Stimulated activated CD4-positive, alpha-beta T cell treated with anti-CD3 and anti-CD28 coated beads, TNF-alpha, amount 100 ng/mL, for 24 hours (primary cell): ENCODE measurements at places on chromosomes 1 and 21.
A peak's percentile ranks its signal among the peaks of the same experiment; 100 is the strongest.

- no peak for DNase-seq
Observed at GRCh38 chr1:107264561-107264960, 123.7 kb downstream of the NTNG1 start.

DNA sequence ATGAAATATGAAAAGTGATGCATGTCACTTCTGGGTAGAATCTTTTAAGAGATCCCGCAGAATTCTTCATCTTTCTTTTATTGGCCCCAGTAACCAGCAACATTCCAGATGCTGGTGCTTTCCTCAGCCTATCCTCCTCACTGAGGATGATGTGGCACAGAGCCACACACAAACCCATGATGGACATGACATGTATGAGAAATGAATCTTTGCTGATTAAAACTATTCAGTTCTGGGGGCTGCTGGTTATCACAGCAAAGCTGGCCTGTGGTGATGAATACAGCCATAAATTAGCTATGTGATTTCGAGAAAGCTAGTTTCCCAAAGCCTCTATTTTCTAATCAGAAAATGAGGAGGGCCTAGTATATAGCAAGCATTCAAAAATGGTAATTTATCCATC is 8.3 kb upstream of the ERICH3 start:
- no peak for DNase-seq

DNA sequence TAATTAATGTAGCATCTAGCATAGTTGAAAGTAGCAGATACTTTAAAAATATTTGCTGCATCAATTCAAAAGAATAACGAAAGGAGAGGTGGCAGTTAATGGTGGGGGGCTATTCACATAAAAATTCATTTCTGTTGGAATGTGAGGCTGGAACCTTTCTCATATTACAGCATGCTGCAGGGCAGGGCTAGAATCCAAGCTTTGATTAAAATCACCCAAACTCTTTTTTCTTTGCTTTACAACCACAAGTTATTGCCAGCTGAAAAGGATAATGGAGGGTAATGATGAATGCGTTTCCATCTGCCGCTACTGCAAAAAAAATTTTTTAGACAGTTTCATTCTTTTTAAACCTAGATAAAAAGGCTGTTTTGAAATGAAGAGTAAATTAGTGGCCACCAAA is 9.8 kb downstream of the DISP1 start:
- DNase-seq, result no peak

GRCh38 chr1:78678324-78678723 is 28.7 kb downstream of the IFI44 start:
- DNase-seq, result no peak

DNA sequence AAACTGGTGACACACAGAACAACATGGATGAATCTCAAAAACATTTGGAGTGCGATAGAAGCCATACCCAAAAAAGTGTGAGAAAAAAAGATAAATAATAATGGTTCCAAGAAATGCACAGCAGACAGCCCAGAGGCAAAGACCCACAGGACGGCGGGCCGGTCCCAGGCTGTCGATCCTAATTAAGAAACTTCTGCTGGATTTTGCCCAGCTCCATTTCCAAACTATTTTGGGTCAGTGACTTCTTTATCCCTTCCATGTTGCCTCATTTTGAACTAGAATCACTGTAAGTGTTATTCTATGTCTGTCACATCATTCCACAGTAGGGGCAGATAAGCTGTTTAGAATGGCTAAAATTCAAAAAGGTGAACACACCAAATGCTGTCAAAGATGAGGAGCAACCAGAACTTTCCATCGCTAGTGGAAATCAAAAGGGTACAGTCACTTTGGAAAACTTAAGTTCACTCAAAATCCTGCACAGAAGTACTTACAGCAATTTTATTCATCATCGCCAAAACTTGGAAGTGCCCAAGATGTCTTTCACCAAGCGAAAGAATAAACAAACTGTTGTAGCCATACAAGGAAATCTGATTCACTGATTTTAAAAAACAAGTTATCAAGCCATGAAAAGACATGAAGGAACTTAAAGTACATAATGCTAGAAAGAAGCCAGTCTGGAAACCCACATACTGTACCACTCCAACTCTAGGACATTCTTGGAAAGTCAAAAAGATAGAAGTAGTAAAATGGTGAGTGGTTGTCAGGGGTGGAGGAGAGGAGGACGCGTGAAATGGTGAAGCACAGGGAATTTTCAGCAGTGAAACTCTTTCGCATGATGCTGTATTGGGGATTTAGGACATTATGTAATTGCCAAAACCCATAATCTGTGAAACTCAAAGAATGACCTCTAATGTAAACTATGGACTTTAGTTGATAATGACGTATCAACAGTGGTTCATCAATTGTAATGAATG is 7.5 kb downstream of the NBPF1 start:
- DNase-seq, result no peak

DNA sequence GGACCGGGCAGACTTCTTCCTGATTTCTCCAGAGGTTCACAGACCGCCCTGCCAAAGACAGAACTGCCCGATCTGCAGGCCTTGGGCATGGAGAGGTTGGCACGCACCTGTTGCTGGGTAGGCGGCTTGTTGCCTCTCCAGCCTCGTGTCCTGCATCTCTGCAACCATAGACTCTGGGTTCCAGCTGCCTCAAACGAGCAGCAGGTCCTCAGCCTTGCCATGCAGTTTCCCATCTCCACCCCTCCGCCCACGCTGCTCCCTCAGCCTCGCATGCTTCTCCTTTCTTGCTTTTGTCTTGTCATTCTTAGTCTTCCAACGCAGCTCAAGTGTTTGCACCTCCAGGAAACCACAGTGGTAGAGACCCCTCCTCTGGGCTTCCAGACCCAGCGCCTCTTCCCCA is 126.2 kb downstream of the LACTBL1 start:
- DNase-seq, result no peak

GRCh38 chr1:225933072-225933471 is 7.9 kb downstream of the LEFTY2 start:
- DNase-seq, result no peak

GRCh38 chr1:6638226-6638625 is 13.6 kb downstream of the THAP3 start:
- DNase-seq, result no peak

GRCh38 chr1:212010004-212010403 is 25.4 kb downstream of the INTS7 start:
- DNase-seq, result no peak

GRCh38 chr21:32256873-32257620 is 21.8 kb downstream of the MIS18A start:
- DNase-seq, result no peak

DNA sequence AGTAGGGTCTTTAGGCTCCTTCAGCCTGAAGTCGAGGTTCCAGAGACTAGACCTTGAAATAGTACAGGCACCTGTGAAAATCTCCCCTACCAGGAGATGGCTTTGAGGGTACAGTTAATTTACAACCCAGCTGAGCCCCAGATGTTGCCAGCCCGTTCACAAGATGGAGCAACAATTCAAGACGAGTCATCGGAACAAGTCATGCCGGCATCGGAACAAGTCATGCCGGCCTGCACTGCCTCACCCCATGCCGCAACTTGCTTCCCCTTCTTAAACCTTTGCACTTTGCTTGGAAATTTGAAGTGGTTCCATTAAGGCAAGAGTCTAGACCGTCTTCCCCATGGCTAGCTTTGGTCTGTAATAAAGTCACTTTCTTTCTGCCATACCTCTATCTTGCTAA is 16.0 kb downstream of the HHAT start:
- no peak for DNase-seq

DNA sequence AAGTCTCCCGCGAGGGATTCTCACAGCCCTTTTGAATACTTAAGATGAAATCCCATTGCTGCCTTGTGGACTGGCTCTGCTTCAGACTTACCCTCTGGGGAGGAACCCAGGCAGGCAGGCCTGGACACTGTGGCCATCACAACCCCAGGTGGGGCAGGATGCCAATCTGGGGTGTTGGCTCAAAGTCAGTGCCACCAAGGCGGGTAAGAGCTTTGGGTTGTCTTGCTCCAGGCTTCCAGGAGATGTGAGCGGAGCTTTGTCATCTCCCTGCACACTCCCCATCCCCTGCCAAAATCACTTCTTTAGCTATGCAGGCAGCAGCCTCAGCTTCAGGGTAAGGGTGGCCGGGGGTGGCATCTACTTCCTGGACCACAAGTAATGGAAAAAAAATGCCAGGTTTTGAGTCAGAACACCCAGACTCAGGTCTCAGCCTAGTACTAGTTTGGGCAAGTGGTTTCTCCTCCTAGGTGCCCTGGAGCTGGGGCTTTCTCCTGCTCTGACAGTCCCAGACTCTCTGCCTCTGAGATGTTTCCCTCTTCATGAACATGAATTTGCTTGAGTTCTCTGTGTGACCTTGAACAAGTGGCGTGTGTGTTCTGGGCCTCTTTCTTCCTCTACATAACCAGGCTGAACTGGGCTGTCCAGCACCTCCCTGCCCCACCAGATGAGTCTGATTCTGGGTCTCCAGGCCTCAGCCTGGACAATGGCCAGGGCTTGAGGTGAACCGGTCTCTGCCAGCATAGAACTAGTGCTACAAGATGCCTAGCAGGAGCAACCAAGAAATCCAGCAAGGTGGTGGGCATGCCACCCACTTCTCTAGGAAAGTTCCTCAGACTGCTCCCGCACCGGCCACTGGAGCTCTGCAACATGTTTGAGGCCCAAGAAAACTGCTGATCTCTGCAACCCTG is 65.4 kb downstream of the VWA5B1 start:
- DNase-seq, result no peak

- DNase-seq, result no peak
Observed at GRCh38 chr1:11157394-11157793, 31.8 kb upstream of the ANGPTL7 start.

DNA sequence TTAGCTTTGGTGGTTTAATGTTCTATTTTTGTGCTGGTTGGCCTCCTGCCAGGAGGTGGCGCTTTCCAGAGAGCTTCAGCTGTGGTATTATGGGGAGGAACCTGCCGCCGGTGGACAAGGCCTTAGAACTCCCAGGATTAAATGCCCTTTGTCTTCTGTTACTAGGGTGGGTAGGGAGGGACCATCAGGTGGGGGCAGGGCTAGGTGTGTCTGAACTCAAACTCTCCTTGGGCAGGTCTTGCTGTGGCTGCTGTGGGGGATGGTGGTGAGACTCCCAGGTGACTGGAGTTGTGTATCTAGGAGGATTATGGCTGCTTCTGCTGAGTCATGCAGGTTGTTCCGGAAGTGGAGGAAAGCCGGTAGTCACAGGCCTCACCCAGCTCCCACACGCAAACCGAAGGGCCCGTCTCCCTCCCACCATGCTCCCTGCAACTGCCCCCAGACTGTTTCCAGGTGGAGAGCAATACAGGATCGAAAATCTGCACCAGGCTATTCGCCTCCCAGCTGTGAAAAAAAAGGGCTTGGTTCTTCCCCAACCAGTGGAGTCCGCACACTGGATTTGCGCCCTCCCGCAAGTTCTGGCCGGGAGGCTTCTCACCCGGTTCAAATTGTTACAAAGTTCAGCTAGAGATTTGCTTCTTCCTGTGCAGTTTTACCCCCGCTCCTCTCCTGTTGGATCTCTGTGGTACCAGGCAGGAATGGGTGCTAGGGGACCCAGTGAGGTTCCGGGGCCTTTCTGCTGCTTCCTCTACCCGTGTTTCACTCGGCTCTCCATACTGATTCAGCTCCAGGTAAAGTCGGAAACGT is 220.5 kb downstream of the CENPF start:
- DNase-seq, result no peak

GRCh38 chr1:32128964-32129363 is 21.1 kb downstream of the KPNA6 start:
- DNase-seq, result no peak

GRCh38 chr1:156547982-156548381 is 24.4 kb downstream of the IQGAP3 start:
- no peak for DNase-seq

DNA sequence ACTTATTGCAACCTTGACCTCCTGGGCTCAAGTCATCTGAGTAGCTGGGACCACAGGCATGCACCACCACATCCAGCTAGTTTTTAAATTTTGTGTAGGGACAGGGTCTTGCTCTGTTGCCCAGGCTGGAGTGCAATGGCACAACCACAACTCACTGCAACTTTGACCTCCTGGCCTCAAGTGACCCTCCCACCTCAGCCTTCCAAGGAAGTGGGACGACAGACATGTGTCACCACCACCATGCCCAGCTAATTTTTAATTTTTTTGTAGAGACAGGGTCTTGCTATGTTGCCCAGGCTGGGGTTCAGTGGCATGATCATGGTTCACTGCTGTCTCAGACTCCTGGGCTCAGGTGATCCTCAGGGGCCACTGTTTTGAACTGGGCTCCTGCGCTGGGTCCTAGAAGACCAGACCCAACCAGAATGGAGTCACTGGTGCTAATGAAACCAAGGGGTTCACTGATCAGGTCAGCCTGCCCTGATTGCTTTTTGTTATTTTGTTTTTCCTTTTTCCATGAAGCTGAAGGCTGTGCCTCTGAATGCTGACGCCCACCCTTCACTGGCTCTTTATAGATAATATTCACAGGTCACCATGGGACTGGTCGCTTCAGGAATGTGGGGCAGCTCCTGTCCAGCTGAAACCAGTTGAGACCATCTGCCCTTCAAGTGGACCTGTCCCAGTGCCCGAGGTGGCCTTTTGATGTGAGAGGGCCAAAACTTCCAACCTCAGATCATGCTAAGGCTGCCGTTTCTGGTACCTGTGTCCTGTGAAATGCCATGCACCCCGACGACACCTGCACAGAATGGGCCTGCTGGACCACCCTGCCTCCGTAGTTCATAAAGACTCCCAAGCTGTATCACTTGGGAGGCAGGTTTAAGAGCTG is 4.9 kb downstream of the TRIM17 start:
- no peak for DNase-seq

GRCh38 chr1:246107516-246108277 is 399.4 kb downstream of the SMYD3 start:
- DNase-seq, result no peak

- DNase-seq, result no peak
Observed at GRCh38 chr1:96698342-96698983, 23.1 kb upstream of the PTBP2 start.

DNA sequence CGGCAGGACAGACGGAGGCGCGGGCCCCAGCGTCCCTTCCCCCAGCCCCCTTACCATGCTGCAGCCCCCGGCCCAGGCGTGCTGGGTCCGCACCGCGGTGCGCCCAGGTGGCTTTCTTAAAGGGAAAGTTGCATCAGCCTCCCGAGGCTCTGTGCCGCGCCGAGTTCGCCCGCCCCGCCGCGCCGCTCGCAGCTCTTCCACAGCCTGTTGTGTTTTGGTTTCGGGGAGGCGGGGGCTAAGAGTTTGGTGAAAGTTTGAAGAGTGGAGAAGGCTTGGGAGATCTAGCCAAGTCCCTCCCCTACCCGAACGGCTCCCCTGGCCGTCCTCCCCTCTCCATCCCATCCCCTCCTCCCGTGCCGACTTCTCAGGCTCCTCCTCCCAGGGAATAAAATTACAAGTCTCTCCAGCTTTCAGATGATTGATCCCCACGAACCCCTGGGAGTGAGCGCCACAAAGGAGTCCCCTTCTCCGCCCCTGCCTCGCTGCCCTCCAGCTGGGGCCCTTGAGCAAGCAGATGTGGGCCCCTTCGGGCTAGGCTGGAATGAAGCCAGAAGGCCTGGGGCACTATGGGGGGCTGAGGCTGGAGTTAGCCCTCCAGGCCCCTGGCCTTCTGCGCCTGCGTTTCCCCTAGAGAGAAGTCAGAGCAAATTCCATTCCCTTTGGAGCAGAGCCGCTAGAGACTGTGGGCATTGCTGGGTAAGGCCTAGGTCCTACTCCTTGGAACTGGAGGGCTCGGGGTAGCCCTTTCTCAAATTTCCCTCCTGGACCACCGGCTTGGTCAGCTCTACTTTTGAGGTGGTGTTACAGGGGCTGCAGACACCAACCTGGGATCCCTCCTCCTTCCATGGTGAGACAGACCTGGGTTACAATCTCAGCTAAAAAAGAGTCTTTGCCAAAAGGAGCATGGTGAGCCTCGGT is at the start of gene SLC6A9:
SLC6A9 (minus strand) TSS at position 211 of the 918 bp plus-strand sequence. CDS start 7,185 bp downstream, outside the sequence.
- DNase-seq, result peak; percentile 22

- DNase-seq, result no peak
Observed at GRCh38 chr1:248828845-248829244, 3.1 kb upstream of the SH3BP5L start.
